RPMI8226 (cell line): ENCODE measurements at places on chromosomes 2 and 18.
A peak's percentile ranks its signal among the peaks of the same experiment; 100 is the strongest.

DNA sequence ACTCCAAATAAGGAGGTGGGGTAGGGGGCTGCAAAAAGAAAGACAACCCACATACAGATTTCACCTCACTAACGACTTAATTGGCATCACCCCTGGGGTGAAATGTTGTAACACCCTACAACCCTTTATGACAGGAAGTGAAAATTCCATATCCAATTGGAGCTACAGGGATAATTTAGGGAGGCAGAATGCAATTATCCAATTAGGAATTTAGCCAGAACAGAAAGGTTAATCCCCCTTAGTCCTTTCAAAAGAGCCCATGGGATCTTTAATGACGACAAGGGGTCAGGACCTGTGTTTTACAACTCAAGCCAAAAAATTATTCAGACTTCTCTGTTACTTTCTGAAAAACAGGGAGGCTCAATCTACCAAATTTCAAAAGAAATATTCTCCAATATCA lies 1027.1 kb downstream of the TMEM182 start:
- DNase-seq = no peak

GRCh38 chr18:36942264-36942663 lies 113.3 kb downstream of the KIAA1328 start:
- DNase-seq = peak; percentile 23

GRCh38 chr2:95079199-95079683 lies 42.4 kb downstream of the MRPS5 start:
- no peak for DNase-seq

DNA sequence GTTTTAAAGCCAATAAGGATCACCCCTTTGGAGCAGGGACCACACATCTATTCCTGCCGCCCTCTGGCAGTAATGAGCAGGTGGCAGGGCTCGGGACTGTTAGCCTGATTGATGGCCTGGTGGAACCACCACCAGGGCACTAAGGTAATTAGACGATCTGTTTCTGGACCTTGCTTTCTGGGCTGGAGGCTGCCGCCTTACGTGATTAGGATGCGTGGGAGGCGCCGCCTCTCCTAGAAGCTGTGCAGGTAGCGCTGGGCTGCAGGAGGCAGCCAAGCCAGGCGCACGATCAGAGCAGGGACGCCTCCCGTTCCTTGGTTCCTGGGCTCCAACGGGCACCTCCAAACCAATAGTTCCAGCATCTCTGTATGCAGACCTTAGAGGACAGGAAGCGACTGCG lies 242.6 kb upstream of the RAB12 start:
- DNase-seq = no peak

- DNase-seq = no peak
Measured at GRCh38 chr18:53887447-53887846, 337.0 kb downstream of the MBD2 start.

- DNase-seq = no peak
Measured at GRCh38 chr18:61742565-61743429, 150.0 kb downstream of the RNF152 start.

DNA sequence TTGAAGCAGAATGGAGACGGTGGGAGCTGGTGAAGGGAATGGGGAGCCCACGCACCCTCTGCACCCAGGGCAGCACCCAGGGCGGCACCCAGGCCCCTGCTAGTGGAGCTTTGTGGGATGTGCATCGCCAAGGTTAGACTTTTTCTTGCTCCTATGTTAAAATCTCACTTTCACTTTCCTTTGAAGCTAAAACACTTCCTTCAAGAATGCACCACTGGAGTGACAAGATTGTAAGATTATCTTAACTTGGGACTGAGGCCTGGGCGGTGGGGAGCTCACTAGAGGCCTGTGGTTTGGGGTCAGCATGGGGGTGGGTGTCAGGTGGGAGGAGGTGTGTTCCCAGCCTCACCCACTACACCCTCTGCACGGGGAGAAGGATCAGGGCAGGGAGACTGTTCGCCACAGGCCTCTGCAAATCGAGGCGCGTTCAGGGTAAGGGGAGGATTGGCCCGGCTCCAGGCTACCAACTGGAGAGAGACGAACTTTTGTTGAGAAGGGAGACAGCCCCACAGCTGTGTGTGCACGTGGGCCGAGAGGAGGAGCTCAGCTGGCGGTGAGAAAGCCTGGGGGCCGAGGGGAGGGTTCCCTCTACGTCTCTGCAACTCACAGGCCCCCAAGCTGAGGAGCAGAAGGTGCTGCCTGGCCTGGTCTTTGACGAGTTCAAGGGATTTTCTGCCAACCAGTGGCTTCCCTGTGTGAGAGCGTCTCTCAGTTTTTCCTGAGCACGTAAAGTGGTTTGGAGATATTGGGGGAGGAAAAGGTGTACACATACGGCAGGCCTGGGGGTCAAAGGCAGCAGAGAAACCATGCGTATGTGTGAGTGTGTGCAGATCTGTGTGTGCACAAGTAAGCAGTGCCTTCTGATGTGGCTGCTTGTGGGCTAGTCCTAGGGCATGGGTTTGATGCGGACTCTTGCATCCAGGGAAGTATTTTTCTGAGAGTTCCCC lies 147.7 kb downstream of the KLHL29 start:
- DNase-seq = no peak

GRCh38 chr2:214543386-214543955 lies 132.6 kb downstream of the VWC2L start:
- peak; percentile 33 for DNase-seq
